ENCODE measurements at places on chromosomes 5 and 9.
A peak's percentile ranks its signal among the peaks of the same experiment; 100 is the strongest.

- DNase-seq, result no peak
These were observed 105.1 kb upstream of the GNA14 start for GRCh38 chr9:77753180-77753579.

DNA sequence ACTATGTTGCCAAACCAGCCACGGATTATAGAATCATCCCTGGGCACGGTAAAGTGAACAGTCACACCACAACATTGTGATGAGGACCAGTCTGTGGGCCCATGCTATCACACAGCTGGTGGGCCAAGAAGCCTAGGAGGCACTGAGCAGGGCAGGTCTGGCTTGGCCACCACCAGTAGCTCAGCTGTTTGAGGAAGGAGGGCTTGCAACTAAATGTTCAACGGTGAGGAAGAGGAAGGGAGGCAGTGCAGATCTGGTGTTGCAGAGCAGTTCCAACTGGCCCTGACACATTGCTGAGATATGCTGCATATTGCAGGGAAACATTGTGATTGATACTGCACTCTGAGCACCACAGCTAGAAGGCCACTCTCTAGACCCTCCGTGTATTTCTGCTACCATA, 77.9 kb upstream of the ATG10 start:
- no peak for DNase-seq

DNA sequence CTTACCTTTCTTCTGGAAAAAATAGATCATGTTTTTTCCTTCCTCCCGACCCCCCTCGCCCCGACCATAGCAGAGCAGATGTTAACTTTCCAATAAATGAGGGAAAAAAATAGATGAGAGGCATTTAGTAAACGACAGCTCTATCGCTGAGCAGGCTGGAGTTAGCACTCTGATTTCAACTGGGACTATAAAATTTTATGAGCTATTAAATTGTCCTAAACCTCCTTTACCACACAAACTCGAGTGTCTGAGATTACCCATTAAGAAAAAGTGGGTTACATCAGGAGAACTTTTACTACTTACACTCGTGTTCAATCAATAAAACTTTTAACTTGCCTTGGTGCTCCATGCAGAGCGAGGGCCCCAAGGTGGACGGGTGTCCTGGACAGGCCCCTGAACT, 59.8 kb upstream of the RNU6ATAC start:
- no peak for DNase-seq

GRCh38 chr9:107931071-107931715, 441.6 kb upstream of the KLF4 start:
- DNase-seq, result no peak

DNA sequence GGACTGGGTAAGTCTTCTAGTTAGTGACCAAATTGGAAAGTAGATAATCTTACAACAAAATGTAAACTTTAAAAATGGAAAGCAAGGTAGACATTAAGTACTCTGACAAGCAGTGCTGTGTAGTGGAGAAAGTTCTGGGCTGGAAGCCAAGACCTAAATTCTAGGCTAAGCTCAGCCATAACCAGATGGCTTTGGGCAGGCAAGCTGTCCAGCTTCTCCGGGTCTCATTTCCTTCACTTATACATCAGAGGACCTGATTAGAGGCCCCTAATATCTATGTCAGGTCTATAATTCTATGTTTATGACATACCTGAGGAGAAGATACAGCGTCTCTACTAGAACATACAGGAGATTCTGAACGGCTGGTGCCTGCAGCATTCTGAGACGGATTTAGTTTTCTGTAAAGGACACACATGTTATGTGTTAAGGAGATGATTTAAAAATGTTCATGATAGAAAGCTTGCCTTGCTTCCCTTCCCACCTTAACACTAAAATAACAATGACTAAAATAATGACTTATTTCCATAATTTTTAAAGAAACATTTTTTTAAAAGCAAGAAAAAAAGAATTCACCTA, 61.2 kb downstream of the ELL2 start:
- no peak for DNase-seq

DNA sequence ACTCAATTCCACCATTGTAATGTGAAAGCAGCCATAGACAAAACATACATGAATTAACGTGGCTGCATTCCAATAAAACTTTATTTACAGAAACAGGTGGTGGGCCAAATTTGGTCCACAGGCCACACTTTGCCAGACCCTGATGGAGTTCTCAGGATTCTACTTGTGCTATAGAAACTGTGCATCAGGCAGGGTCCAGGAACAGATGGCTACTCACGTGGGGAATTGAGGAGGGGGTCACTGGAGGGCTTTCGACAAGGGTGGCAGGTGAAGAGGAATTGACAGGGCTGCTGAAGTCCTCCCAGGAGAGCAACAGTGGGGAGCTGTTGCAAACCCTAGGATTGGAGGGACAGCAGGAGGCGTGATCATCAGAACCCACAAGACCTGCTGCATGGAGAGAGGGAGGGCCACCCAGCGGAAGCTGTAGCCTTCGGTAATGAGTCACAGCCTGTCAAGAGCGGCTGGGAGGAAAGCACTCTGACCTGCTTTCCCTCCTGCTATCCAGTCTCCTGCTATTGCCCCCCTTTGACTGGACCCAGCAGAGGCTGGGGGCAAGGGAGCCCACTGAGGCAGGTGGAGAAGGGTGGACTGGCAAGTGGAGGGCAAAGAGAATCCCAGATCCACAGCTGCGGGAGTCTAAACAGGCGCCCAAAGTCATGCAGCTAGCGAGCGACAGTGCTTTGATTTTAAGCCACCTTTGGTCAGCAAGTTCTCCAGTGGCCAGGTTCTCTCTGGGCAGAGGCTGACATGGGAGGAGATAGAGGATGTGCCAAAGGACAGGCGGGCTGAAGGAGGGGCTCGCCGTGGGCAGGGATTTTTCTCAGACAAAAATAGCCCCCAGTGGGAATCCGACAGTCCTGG, 138.3 kb upstream of the SMIM23 start:
- peak; percentile 33 for DNase-seq

- DNase-seq, result no peak
These were observed 118.8 kb downstream of the CDC42SE2 start for GRCh38 chr5:131382407-131383395.

DNA sequence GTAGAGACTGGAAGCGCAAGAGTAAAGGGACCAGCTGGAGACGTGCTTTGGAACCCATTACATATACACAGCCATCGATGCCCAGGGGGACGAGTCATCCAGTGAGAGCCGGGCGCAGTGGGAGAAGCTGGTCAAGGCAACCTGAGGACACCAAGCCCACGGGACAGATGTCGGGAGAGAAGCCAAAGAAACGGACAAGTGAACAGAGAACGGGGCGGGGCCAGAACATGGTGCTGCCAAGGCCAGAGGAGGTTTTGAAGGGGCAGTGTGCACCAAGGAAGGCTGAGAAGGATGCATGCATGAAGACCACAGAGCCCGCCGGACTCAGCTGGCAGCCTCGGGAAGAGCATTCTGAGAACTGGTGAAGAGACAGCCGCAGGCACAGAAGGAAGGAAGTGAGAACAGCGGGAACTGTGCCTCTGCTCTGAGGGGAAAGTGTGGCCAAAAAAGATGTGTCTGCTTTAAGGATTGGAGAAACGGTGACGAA, 20.3 kb downstream of the CAMSAP1 start:
- DNase-seq, result no peak

DNA sequence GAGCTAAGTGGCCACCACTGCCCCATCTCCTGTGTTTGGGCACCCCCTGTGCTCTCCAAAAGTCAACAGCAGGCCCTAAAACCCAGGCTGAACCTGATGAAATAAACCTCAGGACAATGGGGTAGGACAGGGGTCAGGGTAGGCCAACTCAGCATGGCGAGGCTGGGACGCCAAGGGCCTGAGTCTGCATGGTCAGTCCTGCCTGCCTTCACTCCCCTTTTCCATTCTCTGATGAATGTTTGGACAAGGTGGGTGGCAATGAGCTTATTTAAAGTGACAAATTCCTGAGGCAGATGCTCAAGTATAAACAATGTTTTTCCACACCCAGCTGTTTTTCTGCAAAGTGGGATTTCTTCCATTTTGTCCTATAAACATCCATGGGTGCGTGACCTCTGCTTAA, 47.2 kb upstream of the CXCL14 start:
- no peak for DNase-seq

- no peak for DNase-seq
These were observed 29.1 kb downstream of the GFPT2 start for GRCh38 chr5:180323941-180324600.

DNA sequence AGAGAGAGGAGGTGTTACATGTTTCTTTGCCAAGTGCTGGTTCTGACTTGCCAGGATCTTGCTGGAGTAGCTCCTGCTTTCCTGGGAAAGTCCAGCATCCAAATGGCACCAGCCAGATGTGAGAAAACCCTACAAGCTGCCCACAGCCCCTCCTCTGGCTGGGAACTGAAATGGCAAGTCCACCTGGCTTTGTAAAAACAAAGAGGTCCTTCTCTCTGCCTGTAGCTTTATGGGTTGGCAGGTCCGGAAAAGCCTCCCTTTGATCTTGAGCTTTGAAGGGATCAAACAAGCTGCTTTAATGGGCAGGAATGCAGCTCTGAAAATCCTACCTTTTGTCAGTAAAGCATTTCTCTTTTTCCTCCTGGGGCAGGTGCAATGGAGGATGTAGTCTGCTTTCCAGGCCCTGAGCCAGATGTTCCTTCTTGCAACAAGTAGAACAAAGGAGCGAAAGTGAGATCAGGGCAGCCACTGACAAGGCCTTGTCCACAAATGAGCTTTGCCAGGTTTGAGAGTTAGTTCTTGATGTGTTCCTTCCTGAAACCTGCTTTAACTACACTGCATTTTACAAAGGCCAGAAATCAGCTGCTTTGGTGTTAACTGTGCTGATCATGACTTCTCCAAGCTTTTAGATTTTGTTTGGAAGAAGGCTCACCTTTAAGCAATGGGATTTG, 456.7 kb downstream of the ZNF608 start:
- DNase-seq, result no peak

GRCh38 chr5:96972599-96973334, 36.9 kb downstream of the LNPEP start:
- DNase-seq, result no peak

- no peak for DNase-seq
These were observed 24.5 kb downstream of the PTGES2 start for GRCh38 chr9:128102861-128103588.

GRCh38 chr5:97364731-97365130, 181.7 kb upstream of the RIOK2 start:
- DNase-seq, result no peak

DNA sequence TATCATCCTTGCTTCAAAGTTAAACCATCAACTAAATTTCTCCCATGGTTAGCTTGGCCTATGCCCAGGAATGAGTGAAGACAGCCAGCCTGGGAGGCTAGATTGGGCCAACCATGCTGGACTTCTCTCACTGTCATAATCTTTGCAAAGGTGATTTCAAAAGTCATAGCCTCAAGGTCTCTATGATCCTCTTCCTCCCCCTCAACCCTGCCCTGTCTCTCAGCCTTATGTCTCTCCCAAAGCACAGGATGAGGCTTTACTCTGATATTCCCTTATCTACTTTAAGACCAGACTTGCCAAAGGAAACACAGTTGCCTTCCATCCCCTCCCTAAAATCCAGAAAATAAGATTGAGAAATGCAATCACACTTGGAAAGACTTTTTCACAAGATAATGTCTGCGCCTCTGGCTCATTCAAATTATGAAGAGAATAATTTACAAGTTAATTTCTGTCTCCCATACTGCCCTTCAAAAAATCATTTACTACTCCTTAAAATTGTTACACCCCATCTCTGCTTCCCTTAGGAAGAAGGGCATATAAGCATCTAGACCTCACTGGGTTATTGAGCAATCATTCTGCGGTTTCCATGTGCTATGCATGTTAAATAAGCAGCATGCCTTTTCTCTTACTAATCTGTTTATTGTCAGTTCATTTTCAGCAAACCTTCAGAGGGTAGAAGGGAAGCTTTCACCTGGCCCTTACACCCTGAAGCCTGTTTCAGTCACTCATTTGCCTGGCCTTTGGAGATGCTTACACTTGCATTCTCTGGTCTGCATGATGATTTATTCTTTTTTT, 113.8 kb upstream of the ANKRD55 start:
- DNase-seq, result no peak

DNA sequence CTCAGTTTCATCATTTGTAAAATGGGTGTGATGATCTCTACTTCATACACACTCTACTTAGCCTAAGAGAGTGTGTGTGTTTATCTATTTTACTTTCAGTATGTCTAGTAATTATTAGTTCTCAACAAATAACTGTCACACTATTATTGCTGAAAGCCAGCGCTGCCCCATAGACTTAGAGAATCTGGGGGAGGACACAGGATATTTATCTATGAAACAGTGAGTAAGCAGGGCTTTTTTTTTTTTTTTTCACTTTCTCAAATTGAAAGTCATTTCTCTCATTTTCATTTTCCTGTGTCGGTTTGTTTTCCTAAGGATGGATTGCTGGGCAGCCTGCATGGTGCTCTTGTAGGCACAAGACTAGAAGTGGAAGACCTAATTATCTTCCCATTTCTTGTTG, 248.4 kb upstream of the RPS23 start:
- DNase-seq, result no peak

- DNase-seq, result no peak
These were observed 122.5 kb upstream of the CPEB4 start for GRCh38 chr5:173765661-173766060.

- DNase-seq, result no peak
These were observed 1.1 kb upstream of the ELL2 start for GRCh38 chr5:95962785-95963184.

DNA sequence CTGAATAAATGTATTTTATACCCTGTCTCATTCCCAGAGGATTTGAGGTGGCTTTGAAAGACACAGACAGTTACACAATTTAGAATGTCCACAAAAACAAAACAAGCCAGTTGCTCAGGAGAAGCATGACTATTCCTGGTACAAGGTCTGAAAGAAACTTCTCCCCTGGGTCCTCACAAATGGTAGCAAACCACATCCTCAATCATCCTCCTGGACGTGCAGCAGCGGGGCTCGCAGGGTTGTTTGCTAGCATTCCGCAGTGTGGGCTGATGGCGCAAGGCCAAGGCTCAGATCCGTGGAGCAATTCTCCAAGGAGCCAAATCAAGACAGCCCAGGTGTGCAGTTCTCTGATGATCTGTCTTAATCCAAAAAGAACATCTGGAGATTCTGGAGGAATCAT, 210.3 kb downstream of the ACTL7B start:
- DNase-seq, result no peak

- DNase-seq, result no peak
These were observed 121.5 kb downstream of the RMI1 start for GRCh38 chr9:84101964-84102632.

- no peak for DNase-seq
These were observed 75.4 kb upstream of the CTNNA1 start for GRCh38 chr5:138677782-138678181.

DNA sequence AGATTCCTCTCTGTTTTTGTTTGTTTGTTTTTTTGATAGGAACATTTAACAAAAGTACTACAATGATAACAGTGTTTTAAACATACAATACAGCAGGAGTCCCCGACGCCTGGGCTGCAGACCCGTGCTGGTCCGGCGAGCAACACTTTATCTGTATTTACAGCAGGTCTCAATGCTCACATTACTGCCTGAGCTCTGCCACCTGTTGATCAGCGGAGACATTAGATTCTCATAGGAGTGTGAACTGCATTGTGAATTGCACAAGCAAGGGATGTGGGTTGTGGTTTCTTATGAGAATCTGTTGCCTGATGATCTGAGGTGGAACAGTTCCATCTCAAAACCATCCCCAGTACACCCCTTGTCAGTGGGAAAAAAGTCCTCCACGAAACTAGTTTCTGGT, 1068.5 kb upstream of the CDH10 start:
- DNase-seq, result no peak

Measured in smooth muscle cell of the brain vasculature (primary cell).